NCI-H1092 (cell line): ENCODE measurements at places on chromosomes 13 and 19.

GRCh38 chr13:36887758-36888521 lies 32.1 kb downstream of the SMAD9 start:
- no peak for DNase-seq

DNA sequence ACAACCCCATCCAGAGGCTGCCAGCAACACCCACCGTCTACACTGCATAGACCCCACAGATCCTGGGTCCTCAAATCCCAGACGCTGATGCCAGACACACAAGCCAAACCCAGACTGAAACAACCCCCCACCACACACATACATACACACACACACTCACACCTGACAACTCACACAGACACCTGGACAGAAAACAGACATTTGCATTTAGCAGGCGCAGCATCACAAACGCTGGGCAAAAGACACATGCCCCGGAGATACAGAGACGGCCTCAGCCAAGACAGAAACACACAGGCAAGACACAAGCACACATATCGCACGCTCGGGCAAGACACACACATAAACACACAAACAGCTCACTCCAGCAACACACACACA lies 1.3 kb downstream of the BBC3 start:
- DNase-seq: no peak

DNA sequence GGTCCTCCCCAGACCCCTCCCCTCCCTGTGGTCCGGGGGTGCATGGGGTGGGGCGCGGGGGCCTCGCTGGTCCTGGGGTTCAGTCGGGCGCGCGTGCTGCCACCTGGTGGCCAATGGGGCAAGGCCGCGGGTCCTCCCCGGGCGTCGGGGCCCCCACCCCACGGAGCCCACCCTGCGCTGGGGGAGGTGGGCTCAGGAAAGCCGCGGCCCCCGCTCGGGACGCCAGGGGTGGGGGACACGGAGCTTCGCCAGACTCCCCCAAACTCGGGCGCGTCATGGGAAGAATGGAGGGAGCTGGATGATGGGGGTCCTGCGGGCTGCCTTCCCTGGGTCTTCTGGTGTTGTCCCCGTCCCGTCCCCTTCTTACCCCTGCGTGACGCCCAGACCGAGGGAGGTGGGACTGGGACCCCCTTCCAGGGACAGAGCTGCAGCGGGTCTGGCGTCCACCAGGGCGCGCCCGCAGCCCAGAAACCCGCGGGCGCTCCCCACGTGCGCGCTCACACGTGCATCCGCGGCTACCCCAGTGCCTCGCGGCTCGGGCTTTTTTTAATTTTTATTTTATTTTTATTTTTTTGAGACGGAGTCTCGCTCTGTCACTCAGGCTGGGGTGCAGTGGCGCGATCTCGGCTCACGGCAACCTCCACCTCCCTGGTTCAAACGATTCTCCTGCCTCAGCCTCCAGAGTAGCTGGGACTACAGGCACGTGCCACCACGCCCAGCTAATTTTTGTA lies 19.8 kb upstream of the TCF3 start:
- DNase-seq: no peak

- no peak for DNase-seq
These were observed 164.2 kb downstream of the DLEU7 start for GRCh38 chr13:50679321-50679720.

DNA sequence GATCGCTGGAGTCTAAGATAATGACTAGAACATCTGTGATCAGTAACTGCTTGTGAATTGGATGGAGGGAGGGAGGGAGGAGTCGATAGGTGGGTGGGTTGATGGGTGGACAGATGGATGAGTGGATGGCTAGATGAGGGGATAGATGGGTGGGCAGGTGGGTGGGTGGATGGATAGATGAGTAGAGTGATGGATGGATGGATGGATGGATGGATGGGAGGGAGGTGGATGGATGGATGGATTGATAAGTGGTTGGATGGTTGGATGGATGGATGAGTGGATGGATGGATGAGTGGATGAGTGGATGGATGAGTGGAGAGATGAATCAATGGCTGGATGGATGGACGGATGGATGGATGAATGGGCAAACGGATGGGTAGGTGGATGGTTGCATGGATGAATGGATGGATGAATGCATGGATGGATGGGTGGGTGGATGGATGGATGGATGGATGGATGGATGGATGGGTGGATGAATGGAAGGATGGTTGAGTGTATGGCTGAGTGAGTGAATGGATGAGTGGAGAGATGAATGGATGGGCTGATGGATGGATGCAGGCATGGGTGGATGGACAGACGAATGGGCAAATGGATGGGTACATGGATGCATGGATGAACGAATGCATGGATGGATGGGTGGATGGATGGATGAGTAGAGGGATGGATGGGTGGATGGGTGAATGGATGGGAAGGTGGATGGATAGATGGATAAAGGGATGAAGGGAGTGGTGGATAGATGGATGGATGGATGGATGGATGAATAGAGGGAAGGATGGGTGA lies 44.0 kb upstream of the NFIC start:
- no peak for DNase-seq

DNA sequence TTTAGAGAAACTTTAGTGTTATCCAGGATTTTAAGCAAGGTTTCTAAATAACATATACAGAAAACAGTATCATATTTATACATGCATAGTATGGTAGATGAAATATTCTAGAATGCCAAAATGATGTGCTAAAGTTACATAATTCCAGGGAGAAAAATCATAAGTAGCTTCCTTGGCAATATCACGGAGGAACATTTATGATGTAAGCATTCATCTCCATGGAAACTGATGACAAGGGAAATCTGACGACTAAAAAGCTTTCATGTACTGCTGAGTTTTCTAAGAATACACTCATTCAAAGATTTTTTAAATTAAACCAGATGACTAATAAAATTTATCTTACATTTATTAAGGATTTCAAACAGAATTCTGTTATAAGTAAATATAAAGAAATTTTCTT lies 4.7 kb downstream of the TEX30 start:
- no peak for DNase-seq

DNA sequence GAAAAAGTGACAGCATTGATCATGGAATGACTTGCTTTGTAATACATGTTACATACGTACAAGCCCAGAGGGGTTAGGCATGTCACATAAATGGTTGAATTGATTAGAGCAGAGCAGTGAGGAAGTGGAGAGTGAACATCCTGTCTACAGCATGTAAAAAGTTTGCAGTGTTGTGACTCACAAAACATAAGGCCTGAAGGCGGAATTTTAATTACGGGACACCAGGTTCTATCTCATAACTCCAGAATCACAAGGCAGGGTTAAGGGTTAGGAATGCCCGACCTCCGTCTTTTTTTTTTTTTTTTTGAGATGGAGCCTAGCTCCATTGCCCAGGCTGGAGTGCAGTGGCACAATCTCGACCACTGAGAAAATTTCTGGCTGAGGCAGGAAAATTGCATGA lies 83.9 kb downstream of the MUC16 start:
- DNase-seq: no peak

GRCh38 chr13:105990256-105990958 lies 545.1 kb downstream of the EFNB2 start:
- no peak for DNase-seq

DNA sequence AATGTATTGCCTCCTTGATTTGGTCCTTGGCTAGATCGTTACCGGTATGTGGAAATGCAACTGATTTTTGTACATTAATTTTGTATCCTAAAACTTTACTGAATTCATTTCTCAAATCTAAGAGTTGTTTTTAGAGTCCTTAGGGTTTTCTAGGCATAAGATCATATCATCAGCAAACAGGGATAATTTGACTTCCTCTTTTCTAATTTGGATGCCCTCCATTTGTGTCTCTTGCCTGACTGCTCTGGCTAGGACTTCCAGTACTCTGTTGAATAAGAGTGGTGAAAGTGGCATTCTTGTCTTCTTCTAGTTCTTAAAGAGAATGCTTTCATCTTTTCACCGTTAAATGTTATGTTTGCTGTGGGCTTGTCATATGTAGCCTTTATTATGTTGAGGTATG lies 12.0 kb upstream of the CYP2A13 start:
- no peak for DNase-seq

DNA sequence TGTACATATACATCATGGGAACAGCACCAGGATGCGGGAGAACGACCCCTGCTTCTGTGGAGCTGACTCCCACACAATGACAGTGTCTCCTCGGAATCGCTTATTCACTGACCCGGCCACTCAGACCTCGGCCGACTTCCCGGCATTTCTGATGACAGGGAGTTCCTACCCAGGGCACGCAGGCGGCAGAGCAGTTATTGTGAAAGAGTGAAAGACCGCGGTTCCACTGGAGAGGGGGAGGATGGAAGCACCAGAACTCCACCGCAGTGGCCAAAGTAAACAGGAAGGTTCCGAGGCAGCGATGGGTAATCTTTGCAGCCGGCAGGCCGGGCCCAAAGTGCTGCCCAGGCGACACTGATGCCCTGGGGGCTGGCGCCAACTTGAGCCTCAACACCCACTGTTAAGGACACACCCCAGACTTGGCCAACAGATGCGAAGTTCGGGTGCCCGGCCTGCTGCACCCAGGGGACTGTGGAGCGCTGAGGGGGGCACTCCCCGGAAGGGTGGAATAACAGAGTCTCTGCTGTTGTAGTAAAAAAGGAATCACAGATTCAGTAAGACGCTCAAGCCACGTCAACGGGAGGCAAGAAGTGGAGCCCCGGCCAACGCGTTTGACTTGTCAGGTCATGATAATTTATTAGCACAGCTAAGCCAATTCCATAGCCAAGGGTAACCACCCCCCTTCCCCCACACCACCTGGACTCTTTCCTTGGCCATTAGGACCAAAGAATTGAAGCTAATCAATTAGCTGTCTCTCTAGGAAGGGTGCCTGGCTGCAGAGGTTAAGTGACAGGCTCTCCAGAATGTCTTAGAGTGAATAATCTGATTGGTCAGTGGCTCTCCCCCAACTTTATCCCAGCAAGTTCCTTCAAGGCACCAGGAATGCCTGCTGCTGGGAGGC lies 5.8 kb downstream of the MLLT1 start:
- DNase-seq: no peak

DNA sequence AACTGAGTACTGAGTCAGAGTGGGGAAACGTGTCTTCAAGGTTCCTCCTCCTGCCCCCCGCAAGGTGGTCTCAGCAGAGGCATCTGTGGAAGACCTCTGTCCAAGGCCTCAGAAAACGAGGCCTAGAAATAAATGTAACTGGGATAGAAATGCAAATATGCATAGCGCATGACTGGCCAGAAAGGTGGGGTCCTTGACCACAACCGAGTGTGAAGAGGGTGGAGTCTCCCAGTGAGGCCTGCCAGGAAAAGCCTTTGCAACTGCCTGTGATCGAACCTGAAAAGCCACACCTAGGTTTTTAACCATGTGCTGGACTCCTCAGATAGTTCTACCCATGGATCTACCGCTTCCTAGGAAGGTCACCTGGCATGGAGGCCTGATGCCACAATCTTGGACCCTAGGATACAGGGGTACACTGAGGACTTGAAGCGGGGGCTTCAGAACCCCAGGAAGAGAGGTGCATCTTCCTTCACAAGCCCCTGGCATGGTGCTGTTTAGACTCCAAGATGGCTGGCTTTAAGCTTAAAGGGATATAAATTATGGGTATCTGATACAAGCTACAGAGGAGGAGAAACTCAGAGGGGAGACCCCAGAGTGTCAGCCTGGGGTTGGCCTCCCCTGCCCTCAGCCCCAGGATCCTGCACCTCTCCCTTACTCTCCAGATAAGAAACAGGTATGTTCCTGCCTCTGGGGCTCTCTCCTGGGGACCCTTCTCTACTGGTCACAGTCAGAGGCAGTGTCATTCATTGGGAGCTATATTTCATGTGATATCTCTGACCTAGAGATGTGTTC lies 18.3 kb upstream of the SIGLEC6 start:
- no peak for DNase-seq

GRCh38 chr13:48210178-48210577 lies 22.8 kb upstream of the ITM2B start:
- no peak for DNase-seq

DNA sequence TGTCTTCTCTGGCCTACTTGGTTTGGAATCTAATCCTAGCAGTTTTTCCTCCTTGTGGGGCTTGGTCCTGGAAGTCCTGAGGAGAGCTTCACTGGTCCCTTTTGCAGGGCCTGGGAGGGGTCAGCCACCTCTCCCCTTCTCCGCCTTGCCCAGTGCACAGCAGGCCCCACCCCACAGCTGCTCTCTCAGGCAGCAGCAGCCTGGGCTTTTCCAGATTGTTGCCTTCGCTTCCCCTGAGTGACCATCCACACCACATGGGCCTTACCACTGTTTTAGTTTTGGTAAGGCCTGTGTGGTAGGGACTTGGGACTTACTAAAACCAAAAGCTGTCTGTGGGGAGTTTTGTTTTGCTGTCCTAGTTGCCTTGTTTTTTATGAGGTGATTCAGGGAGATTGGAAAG lies 11.5 kb downstream of the MPHOSPH8 start:
- no peak for DNase-seq
